ENCODE measurements at places on chromosomes 12 and 14. TPM values are rescaled to one million over a fixed set of nuclear protein-coding genes. Genes with fewer than 3 reads are reported as not detected.

- no peaks in the 10 kb centered on the region for H3K27me3 ChIP-seq
- no peaks in the 10 kb centered on the region for H3K36me3 ChIP-seq
- peaks cover 23% of the 10 kb centered on the region for H3K4me1 ChIP-seq
- H3K4me3 ChIP-seq: no peak overlapping the region
Measured at GRCh38 chr14:95248432-95248831, 71.3 kb downstream of the CLMN start.

- no peak overlapping the region for H3K27ac ChIP-seq
- no peak overlapping the region for H3K4me3 ChIP-seq
- no peak for DNase-seq
- peaks cover 21% of the 10 kb centered on the region for H3K4me1 ChIP-seq
- no peaks in the 10 kb centered on the region for H3K27me3 ChIP-seq
Measured at GRCh38 chr12:26156201-26156871, 31.5 kb upstream of the BHLHE41 start.

GRCh38 chr12:108298761-108299275 lies 40.3 kb downstream of the CMKLR1 start:
- peak overlapping the region; percentile 95 for H3K27ac ChIP-seq
- H3K27me3 ChIP-seq: no peaks in the 10 kb centered on the region
- peaks cover 52% of the 10 kb centered on the region for H3K4me1 ChIP-seq
- no peaks in the 10 kb centered on the region for H3K36me3 ChIP-seq
- H3K4me3 ChIP-seq: no peak overlapping the region

GRCh38 chr14:51610771-51611170 lies 40.9 kb upstream of the FRMD6 start:
- no peaks in the 10 kb centered on the region for H3K27me3 ChIP-seq
- H3K4me3 ChIP-seq: no peak overlapping the region
- H3K27ac ChIP-seq: no peak overlapping the region
- no peak for DNase-seq

DIO2 gene
- 0.91 TPM for polyA plus RNA-seq

PKP2 gene
- polyA plus RNA-seq: 0.06 TPM
